ENCODE measurements at places on chromosomes 11 and 22. TPM values are rescaled to one million over a fixed set of nuclear protein-coding genes. Genes with fewer than 3 reads are reported as not detected.

KCNJ1 gene
- total RNA-seq: not detected

KDM4D gene
- 1.1 TPM for total RNA-seq

MLC1 gene
- total RNA-seq: 0.50 TPM

SLC22A12 gene
- total RNA-seq: not detected

C11orf91 gene
- total RNA-seq: not detected

UBE4A gene
- 44.1 TPM for total RNA-seq

GLB1L3 gene
- 6.9 TPM for total RNA-seq

PDE2A gene
- 0.93 TPM for total RNA-seq

MPPED2 gene
- not detected for total RNA-seq

CABP7 gene
- 0.13 TPM for total RNA-seq

GAS2 gene
- total RNA-seq: 1.1 TPM

HYLS1 gene
- 15.5 TPM for total RNA-seq

CDCA5 gene
- total RNA-seq: 98.2 TPM

TEX54 gene
- not detected for total RNA-seq

SYT9 gene
- not detected for total RNA-seq

SMC1B gene
- total RNA-seq: 0.81 TPM

SCGB1C1 gene
- not detected for total RNA-seq

ZNF280B gene
- 2.0 TPM for total RNA-seq

RAG1 gene
- total RNA-seq: 0.28 TPM

VPREB1 gene
- not detected for total RNA-seq

ZP1 gene
- total RNA-seq: not detected

PKDREJ gene
- total RNA-seq: not detected

NAALAD2 gene
- not detected for total RNA-seq

TRIOBP gene
- 42.7 TPM for total RNA-seq

VWCE gene
- 1.7 TPM for total RNA-seq

ZC3H12C gene
- total RNA-seq: 4.1 TPM

CNIH2 gene
- 2.1 TPM for total RNA-seq

RAPSN gene
- total RNA-seq: 0.65 TPM

NLRP10 gene
- total RNA-seq: not detected

HBE1 gene
- total RNA-seq: not detected

NRIP3 gene
- 2.4 TPM for total RNA-seq

MDK gene
- total RNA-seq: 4.1 TPM

TBX1 gene
- not detected for total RNA-seq

IL17REL gene
- not detected for total RNA-seq

OR4D5 gene
- not detected for total RNA-seq

P2RX3 gene
- total RNA-seq: not detected

LGR4 gene
- 0.10 TPM for total RNA-seq

PNPLA3 gene
- 0.08 TPM for total RNA-seq

BIRC3 gene
- 79.0 TPM for total RNA-seq

C11orf65 gene
- 0.58 TPM for total RNA-seq

FOLR2 gene
- not detected for total RNA-seq

DNHD1 gene
- total RNA-seq: 18.5 TPM

CEP126 gene
- 0.45 TPM for total RNA-seq

RIMBP3C gene
- total RNA-seq: 0.33 TPM

MAP4K2 gene
- 98.0 TPM for total RNA-seq

RAB38 gene
- total RNA-seq: 1.2 TPM

ADSL gene
- 95.0 TPM for total RNA-seq

SSTR3 gene
- 3.9 TPM for total RNA-seq

IL18 gene
- not detected for total RNA-seq

GGT5 gene
- total RNA-seq: not detected

OR52H1 gene
- not detected for total RNA-seq

C22orf39 gene
- total RNA-seq: 31.8 TPM

VSTM5 gene
- total RNA-seq: not detected

GAB4 gene
- total RNA-seq: not detected

FAM180B gene
- total RNA-seq: not detected

CNGA4 gene
- total RNA-seq: 0.20 TPM
